Stimulated activated CD8-positive, alpha-beta memory T cell treated with anti-CD3 and anti-CD28 coated beads, Interleukin-15, amount 100 ng/mL, for 24 hours (primary cell): ENCODE measurements at places on chromosomes 2 and 18.

- DNase-seq = no peak
Observed at GRCh38 chr18:48290162-48290926, 118.8 kb downstream of the ZBTB7C start.

DNA sequence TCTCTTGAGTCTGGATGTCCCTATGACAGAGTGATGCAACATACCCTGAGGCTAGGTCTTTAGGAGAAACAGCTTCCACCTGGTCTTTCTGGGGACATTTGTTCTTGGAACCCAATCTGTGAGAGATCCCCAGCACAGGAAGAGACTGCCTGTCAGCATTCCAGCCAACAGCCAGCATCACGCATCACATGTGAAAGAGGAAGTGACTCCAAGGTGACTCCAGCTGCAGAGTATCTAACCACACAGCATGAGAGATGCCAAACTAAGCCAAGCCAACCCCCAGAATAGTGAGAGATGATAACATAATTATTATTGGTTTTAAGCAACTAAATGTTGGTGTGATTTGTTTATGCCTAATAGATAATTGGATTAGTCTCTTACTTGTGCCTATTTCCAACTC is 35.7 kb downstream of the C18orf63 start:
- DNase-seq = no peak

GRCh38 chr18:23154030-23154429 is 18.7 kb downstream of the CABLES1 start:
- no peak for DNase-seq

DNA sequence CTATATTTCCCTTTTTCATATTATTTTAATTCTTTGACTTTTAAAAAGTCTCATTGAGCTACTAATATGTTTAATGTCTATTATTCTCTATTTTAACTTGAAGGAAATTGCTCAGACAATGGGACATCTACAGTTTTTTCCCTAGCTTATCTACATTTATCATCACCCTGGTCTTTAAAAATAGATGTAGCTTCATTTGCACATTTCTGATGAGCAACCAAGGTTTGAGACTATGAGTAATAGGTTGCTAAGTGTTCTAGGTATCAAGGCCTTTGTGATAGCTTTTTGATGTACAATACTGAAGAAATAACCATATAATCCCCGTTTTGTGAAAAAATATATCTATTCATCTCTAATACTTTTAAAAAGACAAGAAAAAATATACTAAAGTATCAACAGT is 47.0 kb downstream of the STAT4 start:
- no peak for DNase-seq

DNA sequence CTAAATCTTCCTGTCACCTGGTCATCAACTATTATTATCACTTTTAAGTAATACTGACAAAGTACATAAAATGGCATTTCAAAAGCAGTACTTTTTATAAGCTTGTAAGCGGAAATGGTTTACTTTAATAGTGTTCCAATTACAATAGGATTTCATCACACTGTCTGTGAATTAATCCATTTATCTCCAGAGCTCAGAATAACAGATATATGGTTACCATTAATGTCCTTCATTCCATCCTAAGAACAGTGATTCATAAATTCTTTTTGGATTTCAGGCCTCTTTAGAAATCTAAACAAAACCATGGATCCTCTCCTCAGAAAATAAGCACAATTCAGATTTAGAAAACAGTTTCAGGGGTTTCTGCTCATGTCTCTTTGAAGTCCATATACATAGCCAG is 68.4 kb downstream of the PID1 start:
- DNase-seq = no peak

DNA sequence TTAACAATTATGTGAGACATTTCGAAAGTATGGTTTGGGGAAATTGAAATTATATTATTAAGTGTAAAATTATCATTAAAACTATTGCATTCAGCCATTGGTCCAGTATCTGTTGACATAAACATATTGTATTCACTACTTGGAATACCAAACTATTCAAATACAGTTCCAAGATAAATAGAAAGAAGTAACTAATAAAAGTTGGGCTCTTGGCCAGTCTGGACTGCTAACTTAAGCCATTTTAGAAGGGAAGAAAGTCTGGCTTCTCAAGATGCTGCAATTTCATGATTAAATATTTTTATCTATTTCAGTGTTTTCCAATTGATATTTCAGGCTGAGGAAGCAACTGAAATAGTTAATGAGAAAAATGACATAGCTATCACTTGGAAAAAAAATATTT is 109.8 kb upstream of the CHRNA1 start:
- no peak for DNase-seq

DNA sequence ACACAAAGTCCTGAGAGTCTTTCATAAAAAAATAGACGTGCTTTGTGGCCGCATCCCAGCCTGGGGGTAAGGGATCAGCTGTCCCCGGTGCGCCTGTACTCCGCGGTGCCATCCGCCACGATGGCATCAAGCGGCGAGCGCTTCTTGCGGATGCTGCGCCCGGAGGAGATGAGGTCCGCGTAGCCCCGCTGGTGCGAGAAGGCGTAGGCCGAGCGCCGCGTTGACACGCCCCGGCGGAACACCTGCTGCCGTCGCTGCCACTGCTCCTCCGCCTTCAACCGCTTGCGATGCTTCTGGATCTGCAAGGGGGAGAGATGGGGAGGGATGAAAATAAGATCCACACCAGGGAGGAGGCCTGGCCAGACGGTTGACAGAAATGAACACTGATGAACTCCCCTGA is 26.8 kb upstream of the NARS1 start:
- no peak for DNase-seq

DNA sequence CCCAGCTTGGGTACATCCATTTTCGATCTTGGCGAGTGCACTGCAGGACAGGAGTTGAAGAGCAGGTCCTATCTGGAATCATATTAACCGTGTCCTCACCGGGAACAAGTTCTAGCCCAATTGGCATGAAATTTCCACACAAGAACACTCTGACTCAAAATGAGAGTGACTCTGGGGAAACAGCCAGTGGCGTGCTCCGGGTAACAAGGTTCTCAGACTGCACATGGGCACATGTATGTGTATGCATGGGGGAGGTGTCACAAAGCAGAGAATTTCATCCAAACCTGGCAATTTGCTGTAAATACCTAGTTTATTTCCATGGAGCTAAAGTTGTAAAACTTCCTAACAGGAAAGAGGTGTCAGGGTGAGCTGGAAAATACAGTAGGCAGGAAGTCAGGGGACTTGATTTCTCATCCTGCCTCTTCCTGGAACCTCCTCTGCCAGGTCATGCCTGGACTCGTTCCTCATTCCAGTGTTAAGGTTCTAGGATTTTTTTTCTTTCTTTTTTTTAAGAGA is 1.7 kb downstream of the TUBB6 start:
- no peak for DNase-seq

GRCh38 chr18:48161191-48161910 is 230.9 kb upstream of the SMAD2 start:
- peak; percentile 49 for DNase-seq

DNA sequence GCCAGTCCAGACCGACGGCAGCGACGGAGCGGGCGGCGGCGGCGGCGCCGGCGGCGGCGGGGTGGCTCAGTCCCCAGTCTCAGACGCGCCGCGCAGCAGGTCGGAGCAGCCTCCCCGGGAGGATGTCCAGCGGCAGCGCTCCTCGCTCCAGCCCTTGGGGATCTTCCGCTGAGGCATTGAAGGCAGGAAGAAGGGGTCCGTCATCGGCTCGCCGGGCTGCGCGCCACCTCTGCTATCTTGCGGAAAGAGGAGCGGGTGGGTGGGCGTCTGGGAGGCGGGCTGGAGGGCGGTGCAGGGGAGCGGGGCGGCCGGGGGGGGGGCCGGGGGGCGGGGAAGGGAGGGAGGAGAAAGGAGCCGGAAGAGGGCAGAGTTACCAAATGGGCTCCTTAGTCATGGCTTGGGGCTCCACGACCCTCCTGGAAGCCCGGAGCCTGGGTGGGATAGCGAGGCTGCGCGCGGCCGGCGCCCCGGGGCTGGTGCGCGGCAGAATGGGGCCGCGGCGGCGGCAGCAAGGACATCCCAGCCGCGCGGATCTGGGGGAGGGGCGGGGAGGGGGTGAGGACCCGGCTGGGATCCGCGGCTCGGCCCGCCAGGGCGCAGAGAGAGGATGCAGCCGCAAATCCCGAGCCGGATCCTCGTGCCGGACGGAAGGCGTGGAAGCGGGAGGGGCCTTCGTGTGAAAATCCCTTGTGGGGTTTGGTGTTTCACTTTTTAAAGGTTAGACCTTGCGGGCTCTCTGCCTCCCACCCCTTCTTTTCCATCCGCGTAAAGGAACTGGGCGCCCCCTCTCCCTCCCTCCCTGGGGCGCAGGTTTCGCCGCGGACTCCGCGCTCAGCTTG is at the start of gene NETO1:
Gene NETO1, minus strand, starts transcription at position 242 of the 839 bp plus-strand sequence. CDS start 696 bp downstream, outside the sequence.
- no peak for DNase-seq

DNA sequence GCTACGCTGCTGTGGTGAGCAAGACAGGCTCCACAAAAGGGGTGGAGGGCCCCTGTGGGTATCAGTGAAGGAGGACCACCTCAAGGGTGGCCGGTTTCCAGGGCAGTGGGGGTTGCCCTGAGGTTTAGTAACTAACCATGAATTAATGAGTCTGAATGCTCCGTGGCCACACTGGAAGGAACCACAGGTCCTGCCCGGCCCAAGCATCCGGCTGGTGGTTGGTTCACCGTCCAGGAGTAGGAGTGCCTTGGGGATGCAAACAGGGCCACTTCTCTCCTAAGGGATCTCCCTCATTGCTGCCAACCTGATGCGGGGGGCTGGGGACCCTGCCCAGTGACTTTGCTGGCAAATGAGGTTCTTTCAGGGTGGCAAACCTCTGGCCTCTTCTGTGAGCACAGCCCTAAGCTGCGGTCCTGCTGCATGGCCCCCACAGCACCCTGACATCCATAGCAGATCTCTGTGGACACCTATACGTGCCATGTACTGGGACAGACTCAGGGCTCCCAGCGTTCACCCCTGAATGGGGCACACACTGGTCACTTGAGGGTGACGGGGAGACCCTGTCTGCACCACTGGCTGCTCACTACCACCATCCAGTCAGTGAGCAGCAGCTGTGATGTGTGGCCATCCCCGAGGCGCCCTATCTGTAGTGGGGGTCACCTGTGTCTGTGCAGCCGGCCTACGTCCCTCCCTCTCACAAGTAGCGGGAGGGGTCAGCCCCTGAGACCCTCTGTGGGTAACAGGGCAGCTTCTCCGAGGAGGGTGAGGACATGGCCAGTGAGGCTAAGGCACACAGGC is 41.6 kb downstream of the HS6ST1 start:
- no peak for DNase-seq

DNA sequence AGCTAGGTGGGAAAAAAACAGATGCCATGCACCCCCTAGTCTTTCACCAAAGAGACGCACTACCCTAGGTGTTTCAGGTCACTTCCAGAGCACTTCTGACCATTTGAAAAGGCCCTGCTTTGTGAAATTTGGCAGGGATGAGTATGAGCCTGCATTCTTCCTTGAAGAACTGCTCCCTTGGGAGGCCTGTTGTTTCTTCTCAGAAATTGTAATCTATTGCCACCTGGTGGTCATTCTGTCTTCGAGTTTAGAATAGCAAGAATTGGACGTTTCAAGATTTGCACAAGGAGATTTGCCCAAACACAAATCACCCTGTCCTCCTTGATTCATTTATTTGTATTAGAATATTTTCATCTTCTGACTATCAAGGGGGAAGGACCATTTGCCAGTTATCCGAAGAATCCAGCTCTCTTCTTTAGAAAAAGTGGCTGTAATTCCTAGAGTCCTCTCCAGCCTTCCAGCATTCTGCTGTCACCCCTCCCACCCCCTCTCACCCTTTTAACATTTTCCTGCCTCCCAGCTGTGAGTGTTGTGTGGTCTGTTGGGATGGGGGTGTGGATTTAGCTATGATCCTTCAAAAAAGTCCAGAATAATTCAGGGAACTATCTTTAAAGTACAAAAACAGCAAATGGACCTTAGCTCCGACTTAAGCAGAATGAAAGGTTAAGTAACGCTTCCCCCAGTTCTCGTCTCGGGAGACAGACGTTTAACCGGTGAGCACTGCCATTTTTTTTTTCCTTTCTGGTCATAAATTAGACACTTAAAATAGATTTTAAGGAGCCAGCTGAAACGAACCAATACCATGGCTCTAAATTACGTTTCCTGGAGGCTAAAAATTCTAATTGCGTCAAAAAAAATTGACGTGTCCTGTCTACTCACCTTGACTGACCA is 3.7 kb upstream of the GAD1 start:
- DNase-seq = no peak
